ENCODE measurements at places on chromosomes 11 and 22.

DNA sequence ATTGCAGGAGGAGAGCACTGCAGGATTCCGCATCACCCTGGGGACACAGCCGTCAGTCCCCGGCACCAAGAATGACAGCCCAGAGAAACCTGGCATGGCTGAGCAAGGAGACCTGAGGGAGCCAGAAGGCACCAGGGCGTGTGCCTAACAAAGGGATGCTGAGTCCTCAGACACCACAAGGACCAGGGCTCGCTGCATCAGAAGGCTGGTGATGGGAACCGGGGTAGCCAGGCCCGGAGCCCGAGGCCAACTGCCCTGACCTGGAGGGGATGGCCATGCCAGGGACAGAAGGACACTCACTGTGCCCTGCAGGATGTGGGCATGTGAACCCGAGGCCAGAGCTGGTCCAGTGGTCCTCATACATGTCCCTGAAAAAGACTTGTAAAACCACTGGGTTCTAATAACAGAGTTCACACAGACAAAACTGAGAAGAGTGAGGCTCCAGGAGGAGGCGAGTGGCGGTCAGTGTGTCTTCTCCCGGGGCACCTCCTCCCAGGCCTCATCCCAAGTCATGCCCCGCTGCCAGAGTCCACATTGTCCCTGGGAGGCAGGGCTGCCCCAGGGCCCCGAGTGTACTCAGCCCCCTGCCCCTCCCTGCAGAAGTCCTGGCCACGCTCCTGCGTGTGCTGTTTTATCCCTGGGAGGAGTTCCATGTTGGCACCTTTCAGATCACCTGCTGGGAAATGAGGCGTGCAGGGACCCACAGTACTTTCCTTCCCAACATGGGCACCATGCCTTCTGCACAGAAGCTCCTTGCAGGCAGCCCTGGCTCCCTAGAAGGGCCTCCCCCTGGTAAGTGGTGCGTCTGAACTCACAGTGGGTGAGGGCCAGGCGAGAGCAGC, 42.5 kb downstream of the TBX1 start:
- no peak for DNase-seq

DNA sequence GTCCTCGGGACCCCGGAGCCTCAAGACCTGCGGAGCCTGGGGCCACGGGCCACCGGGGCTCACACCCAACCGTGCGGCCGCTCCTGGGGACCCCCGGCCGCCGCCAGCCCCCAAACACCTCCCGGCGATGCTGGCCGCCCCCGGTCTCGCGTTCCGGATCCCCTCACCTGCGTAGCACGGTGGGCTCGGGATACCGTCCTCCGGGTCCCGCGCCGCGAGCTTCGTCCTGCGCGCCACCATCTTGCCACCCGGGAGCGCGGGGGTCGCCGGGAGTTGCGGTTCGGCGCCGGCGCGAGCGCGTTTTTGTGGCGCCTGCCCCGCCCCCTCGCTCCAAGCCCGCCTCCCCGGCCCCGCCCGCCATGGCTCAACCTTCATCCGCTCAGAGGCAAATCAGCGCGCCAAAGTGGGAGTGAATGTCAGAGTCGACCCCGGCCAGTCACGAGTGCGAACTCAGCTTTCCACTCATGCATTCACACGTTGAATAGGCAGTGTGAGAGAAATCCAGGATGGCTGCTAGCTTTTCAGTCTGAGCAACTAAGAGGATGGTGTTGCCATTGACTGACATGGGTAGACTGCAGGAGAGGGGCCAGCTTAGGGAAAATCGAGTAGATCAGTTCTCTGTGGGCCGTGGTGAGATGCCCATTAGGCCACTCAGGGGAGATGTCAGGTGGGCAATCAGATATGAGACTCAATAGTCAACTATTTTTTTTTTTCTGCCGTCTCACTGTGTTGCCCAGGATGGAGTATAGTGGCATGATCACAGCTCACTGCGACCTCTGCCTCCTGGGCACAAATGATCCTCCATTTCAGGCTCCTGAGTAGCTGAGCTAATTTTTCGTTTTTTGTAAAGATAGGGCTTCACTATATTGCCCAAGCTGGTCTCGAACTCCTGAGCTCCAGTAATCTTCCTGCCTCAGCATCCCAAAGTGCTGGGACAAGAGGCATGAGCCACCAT, 28.3 kb downstream of the SERHL2 start:
- DNase-seq = peak; percentile 89

DNA sequence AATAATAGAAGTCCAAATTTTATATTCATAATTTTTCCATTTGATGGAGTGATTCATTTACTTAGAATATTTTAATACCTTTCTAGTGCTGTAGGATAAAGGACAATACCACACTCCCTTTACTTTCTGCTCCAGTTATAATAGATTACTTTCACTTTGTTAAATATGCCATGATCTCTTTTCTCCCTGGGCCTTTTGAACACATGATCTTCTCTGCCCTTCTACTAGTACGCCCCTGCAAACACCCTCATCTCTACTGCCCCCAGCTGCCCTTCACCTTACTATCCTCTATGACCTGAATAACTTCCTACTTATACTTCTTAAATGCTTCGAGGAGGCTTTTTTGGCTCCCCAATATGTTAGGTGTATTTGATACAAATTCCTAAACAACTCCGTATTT, 177.3 kb downstream of the GUCY1A2 start:
- DNase-seq = no peak

DNA sequence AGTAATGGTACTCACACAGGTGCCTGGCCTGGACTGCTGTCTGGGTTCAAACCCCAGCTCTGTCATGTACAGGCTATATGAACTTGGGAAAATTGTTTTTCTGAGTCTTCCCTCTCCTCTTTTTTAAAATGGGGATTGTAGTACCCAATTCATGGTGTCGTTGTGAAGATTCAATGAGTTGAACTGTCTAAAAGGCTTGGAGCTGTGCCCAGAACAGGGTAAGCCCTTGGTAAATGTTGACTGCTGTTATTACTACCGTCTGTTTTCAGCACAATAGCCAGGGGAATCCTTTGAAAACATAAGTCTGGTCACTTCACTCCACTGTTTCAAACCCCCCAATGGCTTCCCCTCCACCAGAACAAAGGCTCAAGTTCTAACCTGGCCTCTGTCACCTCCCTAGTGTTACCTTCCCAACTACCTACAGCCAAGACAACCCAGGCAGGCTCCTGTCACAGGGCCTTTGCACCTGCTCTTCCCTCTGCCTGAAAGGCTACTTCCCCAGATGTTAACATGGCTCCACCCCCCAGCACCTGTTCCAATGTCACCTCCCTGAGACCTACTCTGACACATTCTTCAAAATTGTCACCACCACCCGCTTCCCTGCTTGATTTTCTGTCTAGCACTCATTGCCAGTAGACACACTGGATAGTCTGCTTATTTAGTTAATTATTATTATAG, 152.8 kb downstream of the CHST1 start:
- DNase-seq = no peak

GRCh38 chr22:26199665-26200064, 30.4 kb downstream of the SEZ6L start:
- no peak for DNase-seq

DNA sequence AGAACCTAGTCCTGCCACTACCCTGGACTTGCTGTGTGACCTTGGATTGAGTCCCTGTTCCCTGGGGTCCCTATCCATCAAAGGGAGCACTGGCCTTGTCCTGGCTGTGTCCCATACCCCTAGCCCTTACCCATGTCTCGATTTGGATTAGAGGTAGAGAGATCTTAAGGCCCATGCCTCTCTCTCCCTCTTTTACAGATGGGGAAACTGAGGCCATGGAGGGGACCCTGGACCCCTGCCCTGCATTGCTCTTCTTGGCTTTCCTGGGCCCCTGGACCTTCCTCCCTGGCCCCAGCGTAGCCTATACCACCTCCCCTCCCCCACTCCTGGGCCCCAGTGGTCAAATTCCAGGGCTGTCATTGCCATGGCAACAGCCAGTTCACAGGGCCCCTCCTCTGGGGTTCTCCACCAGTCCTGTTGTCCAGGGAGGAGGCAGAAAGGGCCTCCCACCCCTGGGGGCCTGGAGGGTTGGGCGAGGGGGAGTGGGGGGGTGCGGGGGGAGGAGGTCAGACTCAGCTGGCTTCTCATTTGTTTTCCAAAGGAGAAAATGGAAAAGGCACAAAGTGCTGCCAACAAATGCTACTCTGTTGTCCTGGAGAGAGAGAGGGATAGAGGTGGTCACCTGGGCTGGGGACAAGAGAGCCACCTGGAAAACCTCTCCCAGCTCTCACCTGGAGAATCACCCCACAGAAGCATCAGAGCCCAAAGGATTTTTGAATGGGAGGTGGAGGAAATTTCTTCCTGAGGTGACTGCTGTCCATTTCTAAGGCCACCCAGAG, 23.3 kb downstream of the ARHGEF17 start:
- DNase-seq = peak; percentile 80

- no peak for DNase-seq
These were observed 40.8 kb downstream of the COMMD9 start for GRCh38 chr11:36248436-36248835.

DNA sequence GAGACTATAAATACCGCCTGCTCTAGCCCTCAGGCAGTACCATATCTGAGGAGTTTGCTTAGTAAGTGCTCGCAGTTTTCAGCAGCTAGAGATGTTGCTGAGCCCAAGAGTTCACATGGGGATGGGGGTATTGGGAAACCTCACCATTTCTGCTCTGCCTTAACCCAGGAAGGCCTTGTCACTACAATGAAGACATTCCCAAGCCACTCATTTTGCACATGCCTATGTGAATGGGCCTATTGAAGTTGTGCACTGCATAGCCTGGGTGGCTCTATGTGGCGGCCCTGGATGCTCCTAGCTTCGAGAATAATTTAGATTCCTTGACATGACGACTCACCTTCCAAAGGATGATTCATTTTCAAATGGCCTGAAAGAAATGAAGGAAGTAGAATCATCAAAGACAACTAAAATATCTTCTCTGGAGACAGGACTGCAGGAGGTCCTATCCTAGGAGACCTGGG, 163.4 kb downstream of the ADAMTS15 start:
- no peak for DNase-seq

GRCh38 chr22:44439356-44440223, 58.4 kb downstream of the RTL6 start:
- no peak for DNase-seq

GRCh38 chr22:19987394-19988306, 29.0 kb downstream of the ARVCF start:
- no peak for DNase-seq

- DNase-seq = no peak
These were observed 836.2 kb downstream of the DLG2 start for GRCh38 chr11:84790849-84791427.

- no peak for DNase-seq
These were observed 1491.2 kb downstream of the BRD1 start for GRCh38 chr22:48336339-48337060.

- no peak for DNase-seq
These were observed 22.7 kb downstream of the NAV2 start for GRCh38 chr11:19735157-19735908.

DNA sequence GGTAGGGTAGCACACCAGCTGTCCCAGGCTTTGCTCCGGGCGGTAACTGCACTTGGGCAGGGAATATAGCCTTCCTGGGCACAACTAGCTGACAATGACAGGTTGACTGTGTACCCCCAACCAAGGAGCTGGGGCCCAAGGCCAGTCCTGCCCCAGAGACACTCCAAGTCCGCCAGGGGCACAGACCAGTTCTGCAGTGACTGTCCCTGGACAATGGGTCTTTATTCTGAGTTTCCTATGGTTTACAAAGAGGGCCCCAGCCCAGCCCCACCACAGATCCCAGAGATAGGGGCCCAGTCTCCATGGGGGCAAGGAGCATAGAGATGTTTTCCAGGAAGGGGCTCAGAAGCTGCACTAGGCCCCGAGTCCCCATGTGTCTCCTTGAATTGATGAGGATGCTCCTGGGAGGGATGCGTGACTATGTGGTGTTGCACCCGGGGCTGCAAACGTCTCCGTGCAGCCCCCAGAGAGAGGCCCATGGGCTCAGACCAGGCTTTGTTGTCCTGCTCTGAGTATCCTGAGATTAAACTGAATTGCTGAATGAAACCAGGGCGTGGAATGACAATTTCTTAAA, 48.4 kb downstream of the CD6 start:
- DNase-seq = no peak

DNA sequence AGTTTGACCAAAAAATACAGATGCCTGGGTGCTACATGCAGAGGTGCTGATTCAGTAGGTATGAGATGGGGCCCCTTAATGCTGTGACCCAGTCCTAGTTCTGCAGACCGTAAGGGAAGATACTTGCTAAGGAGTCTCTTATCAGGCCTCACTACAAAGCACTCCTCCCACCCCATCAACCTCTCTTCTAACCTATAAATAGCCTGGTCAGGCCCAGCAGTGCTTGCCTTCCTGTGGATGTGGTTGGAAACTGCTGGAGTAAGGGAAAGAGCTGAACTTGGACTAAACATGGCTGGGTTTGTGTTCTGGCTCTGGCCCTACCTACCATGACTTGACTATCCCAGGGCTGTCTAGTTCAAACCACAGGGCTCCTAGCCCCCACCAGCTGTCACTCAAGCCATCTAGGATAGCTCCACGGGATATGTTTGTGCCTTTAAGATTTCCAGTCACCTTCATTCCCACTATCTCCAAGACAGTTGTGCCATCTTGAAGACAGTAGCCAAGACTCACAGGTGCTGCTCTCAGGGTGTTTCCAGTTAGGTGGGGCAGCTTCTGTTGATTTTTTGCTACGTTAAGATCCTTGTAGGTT, 9.5 kb upstream of the DKK3 start:
- DNase-seq = no peak

GRCh38 chr11:125271483-125272091, 107.0 kb downstream of the PKNOX2 start:
- DNase-seq = no peak

DNA sequence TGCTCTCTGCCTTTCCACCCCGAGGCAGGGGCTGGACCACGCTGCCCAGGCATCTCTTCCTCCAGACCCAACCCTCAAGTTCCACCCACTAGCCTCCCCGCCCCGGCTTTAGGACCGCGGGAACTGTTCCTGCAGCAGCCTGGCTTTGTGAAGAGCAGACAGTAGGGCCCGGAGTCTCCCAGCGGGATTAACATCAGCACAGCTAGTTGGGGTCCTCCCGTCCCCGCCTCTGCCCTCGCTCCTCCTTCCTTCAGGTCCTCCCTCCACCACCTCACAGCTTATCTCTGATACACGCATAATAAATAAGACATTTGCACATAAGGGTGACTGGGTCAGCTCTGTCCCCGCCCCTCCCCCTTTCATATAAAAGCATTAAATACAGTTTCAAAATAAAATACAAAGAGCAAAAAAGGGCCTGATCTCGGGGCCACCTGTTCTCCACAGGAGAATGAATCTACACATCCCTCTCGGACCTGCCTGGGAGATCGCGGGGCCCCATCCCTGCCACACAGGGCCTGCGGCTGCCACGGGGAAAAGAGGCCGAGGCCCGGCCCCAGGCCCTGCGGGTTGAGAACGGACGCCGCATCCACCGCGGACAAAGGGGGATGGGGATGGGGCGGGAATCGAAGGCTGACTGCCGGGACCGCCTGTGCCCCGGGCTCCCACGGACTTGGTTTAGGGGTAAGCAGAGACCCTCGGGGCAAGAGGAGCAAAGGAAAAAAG, 6.5 kb downstream of the ZFTA start:
- DNase-seq = peak; percentile 37

GRCh38 chr11:86251345-86251744, 6.8 kb downstream of the EED start:
- DNase-seq = no peak

GRCh38 chr22:46639843-46640242, 19.7 kb downstream of the GRAMD4 start:
- DNase-seq = no peak
